ENCODE measurements at places on chromosomes 3 and 15.

DNA sequence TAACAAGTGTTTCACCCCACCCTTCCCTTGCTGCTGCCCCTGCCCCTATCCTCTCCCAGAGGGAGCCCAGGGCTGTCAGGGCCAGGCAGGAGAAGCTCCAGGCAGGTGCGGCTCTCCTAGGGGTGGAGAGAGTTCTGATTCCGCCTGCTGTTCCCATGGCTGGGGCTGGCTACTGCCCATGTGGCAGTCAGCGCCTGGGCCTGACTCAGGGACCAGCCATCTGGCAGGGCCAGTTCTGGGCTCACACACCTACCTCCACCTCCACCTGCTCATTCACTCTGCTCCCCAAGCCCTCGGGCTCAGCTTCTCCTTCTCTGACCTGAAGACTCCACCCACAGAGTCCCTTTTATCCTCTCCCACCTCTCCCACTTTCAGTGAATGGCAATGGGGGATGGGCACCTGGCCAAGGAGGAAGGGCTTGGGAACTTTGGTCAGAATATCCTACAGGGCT is 23.4 kb downstream of the AMOTL2 start:
- DNase-seq = no peak

DNA sequence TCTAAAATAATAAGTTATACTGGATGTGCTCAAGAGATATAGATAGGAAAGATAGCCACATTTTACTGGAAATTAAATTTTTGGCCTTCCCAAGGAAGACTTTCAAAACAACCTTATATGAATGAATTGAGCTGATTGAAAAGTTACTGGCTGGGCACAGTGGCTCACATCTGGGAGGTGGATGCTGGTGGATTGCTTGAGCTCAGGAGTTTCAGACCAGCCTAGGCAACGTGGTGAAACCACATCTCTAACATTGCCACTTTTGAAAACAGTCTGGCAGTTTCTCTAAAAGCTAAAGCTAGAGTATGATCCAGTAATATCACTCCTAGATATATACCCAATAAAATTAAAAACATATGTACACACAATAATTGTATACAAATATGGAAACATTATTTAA is 231.4 kb upstream of the POU1F1 start:
- no peak for DNase-seq

DNA sequence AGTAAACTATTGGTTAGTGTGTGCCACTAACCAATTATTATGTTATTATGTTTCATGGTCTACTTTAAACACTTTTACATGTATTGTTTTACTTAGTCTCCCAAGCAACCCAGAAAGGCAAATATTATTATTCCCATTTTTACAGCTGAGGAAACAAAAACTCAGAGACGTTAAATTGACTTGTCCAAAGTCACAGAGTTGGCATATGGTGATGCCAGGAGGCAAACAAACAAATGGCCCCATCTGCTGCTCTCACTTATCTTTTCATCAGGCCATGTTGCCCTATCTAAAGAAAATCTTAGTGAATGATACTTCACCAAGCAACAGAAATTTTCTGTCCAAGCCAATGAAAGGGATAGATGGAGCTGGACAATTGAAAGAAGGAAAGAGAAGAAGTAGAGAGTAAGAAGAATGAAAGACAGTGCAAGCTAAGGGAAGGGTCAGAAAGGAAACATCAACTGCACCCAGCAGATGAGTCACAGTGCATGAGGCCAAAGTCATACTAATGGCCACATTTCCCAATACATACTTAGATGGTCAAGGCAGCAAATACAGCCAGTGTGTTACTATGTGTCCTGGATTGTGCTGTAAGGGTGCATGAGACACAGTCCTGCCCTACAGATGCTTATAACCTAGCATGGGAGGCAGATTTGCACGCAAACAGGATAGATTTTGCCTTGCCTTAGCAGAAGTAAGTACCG is 266.9 kb downstream of the KCNMB2 start:
- no peak for DNase-seq

DNA sequence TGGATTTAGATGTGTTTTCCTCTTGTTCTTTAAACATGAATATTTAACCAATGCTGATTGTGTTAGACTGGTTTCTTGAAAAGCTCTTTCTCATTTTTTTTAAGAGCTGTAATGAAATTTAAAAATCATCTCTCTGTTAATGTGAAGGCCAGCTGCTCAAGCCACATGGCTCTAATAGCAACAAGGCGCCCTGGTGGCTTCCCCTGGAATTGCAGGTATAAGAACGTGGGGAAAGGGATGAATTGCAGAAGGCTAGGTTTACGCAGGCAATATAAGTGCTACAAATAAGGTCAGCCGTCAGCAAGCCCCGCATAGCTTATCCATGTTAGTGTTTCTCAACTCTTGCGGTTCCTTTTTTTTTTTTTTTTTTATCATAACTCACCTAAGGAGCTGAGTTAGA is 108.5 kb downstream of the SAMMSON start:
- peak; percentile 30 for DNase-seq

GRCh38 chr3:141663993-141664392 is 74.1 kb upstream of the RNF7 start:
- DNase-seq = no peak

DNA sequence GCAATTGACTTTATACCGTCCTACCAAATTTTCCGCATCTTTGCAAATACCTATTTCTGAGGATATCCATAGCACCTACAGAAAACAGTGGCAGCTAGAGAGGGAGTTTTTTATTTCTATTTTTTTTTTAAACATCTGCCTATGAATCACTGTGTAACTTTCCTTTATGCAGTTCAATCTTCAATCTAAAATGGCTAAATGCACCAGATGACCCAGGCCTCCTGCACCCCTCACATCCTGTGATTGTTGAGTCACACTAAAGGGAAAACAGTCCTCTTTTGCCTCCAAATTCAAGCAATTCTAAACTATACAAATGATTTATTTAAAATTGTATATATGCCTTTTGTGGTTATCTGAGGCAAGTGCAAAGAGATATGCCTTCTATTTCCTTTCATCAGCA is 20.1 kb upstream of the BCL6 start:
- DNase-seq = no peak

DNA sequence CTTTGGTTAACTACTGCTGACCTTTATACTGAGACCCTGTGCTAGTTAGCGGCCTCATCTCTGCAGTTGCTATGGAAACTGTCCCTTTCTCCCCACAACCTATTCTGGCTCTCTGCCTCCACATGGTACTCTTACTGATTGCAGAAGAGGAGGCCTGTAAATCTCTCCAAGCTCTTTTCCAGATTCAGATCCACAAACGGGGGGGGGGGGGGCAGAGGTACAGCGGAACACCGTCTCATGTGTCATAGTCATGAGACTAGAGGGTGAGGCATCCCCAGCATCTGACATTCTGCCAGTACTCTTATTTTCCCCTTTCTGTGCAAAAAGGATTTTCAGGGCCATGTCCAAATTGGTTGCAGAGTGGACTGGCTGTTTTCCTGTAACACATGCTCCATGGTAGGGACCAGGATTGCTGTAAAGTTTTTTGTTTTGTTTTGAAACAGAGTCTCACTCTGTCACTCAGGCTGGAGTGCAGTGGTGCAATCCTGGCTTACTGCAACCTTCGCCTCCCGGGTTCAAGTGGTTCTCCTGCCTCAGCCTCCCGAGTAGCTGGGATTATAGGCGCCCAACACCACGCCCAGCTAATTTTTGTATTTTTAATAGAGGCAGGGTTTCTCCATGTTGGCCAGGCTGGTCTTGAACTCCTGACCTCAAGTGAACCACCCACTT is 8.3 kb upstream of the MAP1A start:
- no peak for DNase-seq

GRCh38 chr3:140530603-140531002 is 147.3 kb upstream of the TRIM42 start:
- DNase-seq = no peak

DNA sequence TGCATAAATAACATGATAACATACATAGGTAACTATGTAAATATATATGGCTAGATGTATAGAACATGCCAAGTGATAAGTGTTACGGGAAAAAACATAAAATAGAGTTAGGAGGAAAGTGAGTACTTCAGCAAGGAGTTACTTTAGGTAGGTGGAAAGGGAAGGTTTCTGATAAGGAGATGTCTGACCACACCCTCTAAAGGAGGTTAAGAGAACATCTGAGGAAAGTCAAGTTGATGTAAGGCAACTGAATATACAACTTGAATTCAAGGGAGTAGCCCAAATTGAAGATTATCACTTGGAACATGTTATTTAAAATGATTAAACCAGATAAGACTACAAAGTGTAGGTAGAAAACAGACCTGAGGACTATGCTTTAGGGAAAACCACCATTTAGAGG is 13.8 kb downstream of the PIERCE2 start:
- DNase-seq = no peak

DNA sequence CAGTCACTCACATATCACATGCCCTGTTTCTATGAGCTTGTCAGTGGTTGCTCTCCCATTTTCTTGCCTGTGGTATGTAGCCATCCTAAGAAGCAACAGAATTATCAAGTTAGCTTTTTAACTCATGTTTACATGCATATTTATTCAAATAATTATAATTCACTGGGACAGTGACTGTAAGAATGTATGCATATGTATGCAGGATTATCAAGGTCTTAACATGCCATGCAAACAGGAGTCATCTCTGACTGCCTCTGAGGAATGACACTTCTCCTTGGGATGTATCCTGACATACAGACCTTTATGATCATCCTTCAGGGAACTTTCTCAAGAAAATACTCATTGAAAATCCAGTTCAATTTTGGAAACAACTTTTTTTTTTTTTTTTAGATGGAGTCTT is 240.9 kb downstream of the CPNE4 start:
- DNase-seq = no peak

DNA sequence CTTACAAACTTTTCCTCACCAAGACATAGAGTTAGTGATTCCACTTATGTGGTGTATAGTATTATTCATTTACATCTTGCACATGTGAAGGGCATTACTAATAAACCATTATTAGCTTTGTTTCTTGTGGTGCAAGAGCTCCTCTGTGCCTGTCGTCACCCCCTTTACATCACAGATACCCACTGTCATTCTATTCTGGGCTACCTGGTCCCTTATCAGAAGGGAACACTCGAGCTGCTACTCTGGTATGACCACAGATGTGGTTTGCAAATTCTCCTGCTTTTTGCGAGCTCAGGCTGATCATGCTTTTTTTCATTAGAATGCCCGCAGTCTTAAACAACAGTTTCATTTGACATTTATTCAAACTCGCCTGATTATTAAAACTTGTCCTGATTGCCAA is 13.9 kb upstream of the SENP2 start:
- no peak for DNase-seq
